Progenitor cell of endocrine pancreas (in vitro differentiated cells): ENCODE measurements at places on chromosomes 3 and 15.

GRCh38 chr3:124469555-124469954 lies 260.7 kb upstream of the UMPS start:
- no peak for DNase-seq

- no peak for DNase-seq
Measured at GRCh38 chr3:20503394-20504082, 317.5 kb upstream of the SGO1 start.

- DNase-seq: no peak
Measured at GRCh38 chr15:48267766-48268165, 61.7 kb downstream of the SLC12A1 start.

GRCh38 chr3:142274908-142275307 lies 49.5 kb upstream of the GK5 start:
- no peak for DNase-seq

DNA sequence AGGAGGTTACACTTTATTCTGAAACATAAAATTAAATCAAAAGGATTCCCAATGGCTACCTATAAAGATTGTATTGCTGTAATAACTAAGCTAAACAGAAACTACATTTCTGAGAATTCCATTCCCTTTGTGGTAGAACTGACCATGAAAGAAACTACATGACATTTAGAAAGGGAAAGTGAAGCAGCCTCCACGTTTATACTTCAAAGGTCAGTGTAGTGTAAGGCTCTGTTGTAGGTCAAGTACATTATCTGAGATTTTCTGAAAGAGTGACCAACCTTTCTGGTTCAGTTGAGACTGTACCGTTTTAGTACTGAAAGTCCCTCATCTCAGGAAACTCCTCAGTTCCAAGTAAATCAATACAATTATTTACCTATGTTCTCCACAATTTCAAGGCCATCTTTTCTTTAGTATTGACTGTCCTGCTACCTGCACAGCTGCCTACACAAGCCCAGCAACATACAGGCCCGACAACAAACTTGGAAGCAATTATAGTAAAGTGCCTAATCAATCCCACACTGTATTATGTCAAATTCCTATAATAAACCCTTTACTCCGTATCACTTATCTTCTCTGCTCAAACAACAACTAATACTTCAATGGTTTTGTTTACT lies 343.0 kb downstream of the PLOD2 start:
- no peak for DNase-seq

- DNase-seq: no peak
Measured at GRCh38 chr3:186966406-186966805, 36.1 kb downstream of the ST6GAL1 start.

DNA sequence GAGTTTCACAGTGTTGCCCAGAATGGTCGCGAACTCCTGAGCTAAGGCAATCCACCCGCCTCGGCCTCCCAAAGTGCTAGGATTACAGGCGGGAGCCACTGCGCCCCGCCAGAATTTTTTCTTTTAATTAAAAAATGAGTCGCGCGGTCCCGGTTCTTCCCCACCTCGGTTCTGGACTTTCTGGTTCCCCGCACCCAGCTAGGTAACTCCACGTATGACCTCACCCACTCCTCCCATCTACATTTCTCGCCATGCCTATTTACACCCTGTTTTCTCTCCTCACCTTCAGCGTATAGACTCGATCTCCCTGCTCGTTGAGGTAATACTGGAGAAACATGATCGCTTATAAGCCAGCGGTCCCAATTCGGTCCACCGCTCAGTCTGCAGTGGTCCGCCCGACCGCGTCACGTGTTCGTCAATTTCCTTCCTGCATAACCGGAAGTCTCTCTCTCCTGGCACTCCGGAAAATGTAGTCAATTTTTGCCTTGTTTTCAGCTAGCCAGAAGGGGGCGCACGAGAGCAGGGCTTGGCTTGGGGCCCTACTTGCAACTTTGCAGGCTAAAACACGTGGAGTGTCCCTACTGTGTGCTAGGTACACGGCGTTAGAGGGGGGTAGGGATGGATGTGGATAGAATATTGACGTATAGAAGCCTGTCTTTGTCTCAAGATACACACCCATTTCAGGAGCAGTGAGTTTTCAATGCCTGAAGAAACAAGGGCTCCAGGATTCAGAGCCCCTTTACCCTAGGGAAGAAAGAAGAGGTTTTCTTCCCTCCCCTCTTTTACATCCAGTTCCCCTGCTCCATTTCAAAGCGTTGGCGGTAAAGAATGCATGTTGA lies at the start of the genes NOP10 and NUTM1:
TSS of gene NOP10 (minus strand) at position 400 of the 839 bp plus-strand sequence. CDS start at position 337, 63 bp downstream.
TSS of gene NUTM1 (plus strand) at position 579 of the 839 bp plus-strand sequence. CDS start 382 bp downstream, outside the sequence.
- peak; percentile 85 for DNase-seq

GRCh38 chr3:122052968-122053367 lies 2.2 kb upstream of the CD86 start:
- DNase-seq: no peak

DNA sequence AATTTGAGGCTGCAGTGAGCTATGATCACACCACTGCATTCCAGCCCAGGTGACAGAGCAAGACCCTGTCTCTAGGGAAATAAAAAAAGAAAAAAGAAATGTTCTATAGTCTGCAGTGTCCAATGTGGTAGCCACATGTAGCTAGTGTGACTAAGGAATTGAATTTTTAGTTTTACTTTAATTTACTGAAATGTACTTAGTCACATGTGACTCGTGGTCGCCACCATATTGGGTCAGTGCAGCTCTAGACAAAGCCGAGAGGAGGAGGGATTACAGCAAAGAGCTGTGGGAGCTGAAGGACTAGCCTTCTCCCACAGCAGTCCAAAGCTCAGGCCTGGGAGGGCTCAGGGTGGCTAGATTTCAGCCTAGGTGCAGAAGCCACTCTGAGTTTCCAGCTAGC lies 65.9 kb upstream of the NTRK3 start:
- DNase-seq: no peak

- no peak for DNase-seq
Measured at GRCh38 chr3:146091397-146091796, 69.6 kb downstream of the PLOD2 start.

GRCh38 chr3:184156522-184156955 lies 1.4 kb downstream of the DVL3 start:
- peak; percentile 28 for DNase-seq

- DNase-seq: no peak
Measured at GRCh38 chr3:190122198-190122771, 1.6 kb upstream of the P3H2 start.

GRCh38 chr15:41022487-41023090 lies 69.3 kb downstream of the CHAC1 start:
- peak; percentile 14 for DNase-seq

DNA sequence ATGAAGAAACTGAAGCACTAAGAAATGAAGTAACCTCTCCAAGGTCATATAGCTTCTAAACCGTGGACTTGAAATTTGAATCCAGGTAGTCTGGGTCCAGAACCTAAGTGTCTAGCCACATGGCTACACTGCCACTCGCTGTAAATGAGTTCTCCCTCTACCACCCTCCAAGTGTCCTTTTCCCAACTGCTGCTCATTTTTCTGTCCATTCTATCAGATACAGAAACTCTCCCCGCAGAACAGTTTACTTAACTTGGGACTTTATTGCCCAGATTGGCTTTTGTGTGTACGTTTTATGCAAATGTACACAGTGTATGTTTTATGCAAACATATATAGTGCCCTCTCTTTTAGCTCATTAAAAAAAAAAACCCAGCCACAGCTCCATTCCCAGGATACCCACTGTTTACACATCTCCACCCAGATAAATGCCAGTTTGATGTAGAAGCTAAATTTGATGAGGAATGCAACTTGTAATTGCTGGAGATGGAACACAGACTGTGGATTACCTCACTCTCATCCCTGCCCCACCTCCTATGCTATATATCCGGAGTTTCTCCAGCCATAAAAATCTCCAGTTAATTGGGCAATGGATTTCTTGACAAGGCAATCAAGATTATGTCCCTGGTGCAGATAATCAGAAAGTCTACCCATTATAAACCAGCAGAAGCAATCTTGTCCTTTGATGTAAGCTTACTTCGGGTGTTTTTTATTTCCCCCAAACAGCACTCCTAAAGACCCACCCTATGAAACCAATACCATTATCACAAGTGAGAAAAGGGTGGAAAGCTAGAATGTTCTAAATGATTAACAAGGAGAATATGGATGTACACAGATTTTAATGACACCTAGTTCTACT lies 42.0 kb downstream of the THBS1 start:
- no peak for DNase-seq

DNA sequence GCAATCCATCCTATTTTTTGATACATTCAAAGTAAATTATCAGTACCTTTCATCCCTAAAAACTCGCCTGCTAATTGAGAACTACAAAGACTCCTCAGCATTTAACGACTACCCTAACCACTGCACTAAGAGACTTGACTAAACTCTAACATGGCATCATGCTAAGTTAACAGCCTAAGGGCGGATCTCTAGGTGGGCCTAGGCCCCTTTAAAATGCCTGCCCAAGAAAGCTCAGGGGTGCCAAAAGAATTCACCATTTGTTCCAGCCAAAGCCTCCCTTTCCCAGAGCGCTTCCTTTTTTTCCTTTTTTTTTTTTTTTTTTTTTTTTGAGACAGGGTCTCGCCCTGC lies 568 bp upstream of the NEK4 start:
- no peak for DNase-seq

DNA sequence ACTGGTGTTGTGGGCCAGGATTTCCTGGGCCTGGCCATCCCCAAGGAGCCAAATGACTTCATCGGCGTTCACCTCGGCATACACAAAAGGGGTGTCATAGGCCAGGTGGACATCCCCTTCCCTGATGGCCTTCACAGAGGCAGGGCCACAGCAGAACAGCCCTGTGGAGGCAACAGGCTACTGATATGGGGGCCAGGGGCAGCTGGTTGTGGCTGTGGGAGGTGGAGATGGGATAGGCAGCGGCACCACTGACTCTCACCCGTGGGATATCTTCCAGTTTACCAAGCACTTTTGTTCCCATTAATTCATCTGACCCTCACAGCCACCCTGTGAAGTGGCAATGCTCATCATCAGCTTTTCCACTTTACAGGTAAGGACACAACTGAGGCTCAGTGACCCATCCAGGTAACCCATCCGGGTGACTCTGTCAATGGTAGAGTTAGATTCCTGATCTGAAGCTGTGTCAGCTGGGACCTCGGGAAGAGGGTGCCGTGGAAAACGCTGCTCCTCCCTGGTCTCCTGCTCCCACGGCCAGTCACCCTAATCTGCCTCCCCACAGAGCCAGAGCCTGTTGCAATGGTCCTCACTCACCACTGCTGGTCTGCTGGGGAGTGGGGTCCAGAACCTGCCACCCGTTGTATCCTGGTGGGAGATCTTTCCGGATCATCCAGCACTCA lies 15.3 kb upstream of the TGM5 start:
- DNase-seq: no peak

- DNase-seq: no peak
Measured at GRCh38 chr3:62133015-62133414, 240.3 kb downstream of the FEZF2 start.
